ENCODE measurements at places on chromosomes 1 and 21. TPM values are rescaled to one million over a fixed set of nuclear protein-coding genes. Genes with fewer than 3 reads are reported as not detected.

WNT2B gene
- 0.43 TPM for total RNA-seq

ZNF683 gene
- not detected for total RNA-seq

TSTD1 gene
- total RNA-seq = 104 TPM

NBPF19 gene
- total RNA-seq = 14.5 TPM

CELA3A gene
- total RNA-seq = not detected

SPRR4 gene
- not detected for total RNA-seq

SHISA4 gene
- 10.9 TPM for total RNA-seq

FGR gene
- total RNA-seq = 0.64 TPM

OLIG2 gene
- total RNA-seq = not detected

AK5 gene
- total RNA-seq = not detected

FRRS1 gene
- total RNA-seq = 25.8 TPM

SLFNL1 gene
- total RNA-seq = not detected

SH3BGR gene
- 1.2 TPM for total RNA-seq
